ENCODE measurements at places on chromosomes 6 and 20.

DNA sequence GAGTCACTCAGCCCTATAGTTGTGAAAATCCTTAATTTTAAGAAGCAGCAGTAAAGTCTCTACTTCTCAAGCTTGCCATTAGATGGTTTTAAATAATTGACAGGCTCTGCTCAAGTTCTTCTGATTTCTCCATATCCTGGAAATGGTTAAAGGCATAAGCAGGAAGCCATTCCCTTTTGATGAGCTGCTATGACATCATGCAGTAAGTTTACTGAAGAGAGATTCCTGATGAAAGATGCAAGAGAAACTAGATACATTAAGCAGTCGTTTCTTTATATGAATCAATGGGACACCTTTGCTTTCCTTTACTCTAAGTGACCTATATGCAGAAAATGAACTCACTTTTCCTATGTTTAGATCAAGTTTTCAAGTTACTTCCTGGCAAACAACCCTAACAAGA lies 9.8 kb downstream of the POPDC3 start:
- DNase-seq, result peak; percentile 36

DNA sequence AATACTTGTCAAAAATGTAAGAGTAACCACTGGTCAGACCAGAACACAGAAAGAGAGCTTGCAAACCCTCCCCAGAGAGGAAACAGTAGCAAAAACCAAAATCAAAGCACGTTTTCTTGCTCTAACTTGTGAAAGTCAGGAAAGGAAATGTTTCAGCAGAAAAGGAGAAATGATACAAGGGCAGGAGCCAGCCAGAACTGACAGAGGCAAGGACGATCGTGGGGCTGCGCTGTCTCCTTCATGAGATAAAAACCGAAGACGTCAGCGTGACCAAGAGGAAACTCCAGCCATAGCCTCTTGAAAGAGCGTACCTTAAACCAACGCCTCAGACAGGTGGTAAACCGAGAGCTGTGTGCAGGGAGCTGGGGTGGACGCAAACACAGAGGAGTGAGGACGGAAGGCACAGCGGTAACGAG lies 27.5 kb downstream of the LAMA5 start:
- DNase-seq, result no peak

GRCh38 chr20:60365064-60365666 lies 406.9 kb downstream of the CDH26 start:
- DNase-seq, result no peak

GRCh38 chr20:48600470-48600945 lies 227.3 kb downstream of the PREX1 start:
- DNase-seq, result no peak

- peak; percentile 66 for DNase-seq
These were observed 42.7 kb downstream of the RAMACL start for GRCh38 chr6:166543603-166544295.

GRCh38 chr6:130513770-130514169 lies 148.0 kb downstream of the TMEM200A start:
- DNase-seq, result peak; percentile 71

DNA sequence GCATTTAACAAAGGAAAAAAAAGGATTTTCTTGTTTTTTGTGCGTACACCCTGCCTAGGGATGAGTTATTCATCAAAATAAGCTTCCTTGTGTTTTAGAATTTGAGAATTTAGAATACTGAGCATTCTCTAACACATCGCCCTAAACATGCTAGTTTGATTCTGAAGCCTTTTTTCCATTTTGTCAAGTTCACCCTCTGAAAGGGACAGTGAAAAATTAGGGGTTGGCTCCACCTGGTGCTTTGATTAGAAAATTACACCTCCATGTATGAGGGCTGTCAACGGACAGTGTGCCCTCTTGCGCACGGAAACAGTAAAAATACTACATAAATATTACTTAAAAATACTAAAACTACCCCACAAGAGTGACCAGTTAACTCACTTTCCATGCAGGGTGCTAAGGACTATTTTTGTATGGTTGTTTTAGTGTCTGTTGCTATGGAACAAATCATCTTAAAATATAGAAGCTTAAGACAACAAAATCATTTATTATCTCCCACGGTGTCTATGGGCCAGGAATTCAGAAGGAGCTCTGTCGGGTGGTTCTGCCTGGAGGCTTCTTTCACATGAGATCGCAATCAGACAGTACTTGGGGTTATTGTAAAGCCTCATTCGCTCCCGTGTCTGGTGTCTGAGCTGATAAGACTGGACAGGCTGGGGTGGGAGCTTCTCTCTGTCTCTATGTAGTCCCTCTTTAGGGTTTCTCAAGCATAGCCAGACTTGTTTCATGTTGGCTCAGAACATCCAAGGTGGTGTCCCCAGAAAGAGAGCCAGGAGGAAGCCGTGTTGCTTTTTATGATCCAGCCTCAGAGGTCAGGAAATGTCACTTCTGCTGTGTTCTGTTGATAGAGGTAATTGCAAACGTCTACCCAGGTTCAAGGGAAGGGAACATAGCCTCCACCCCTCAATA lies 41.1 kb upstream of the TMEM170B start:
- DNase-seq, result peak; percentile 84

- DNase-seq, result no peak
These were observed 18.8 kb downstream of the ZKSCAN3 start for GRCh38 chr6:28368522-28368921.

- no peak for DNase-seq
These were observed 60.8 kb downstream of the RTN4IP1 start for GRCh38 chr6:106568530-106568929.

DNA sequence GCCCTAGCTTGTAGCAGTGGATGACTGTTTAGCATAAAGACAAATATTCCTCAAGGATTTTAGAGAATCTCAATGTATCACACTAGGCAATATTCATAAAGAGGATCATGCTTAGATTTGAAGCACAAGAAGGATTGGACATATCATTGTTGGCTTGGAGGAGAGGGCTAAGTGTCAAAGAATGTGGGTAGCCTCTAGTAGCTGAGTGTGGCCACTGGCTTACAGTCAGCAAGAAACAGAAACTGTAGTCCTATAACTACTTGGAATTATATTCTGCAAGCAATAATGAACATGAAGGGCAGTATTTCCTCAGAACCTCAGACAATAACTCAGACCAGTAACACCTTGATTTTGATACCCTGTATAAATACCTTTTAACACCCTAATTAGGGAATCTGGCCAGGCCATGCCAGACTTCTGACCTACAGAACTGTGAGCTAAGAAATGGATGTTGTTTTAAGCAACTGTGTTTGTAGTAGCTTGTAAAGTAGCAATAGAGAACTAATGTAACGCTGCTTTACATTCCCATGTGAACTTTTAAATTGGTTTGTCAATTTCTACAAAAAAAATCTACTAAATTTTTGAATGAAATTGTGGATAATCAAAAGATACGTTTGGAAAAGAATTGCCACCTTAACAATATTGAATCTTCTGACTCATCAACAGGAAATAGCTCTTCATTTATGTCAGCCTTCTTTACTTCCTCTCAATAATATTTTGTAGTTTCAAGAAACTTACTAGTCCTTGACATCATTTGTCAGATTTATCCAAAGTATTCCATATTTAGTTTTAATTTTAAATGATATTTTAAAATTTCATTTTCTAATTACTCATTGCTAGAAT lies 65.2 kb upstream of the RSPO3 start:
- DNase-seq, result peak; percentile 33

- DNase-seq, result no peak
These were observed 20.7 kb upstream of the TLDC2 start for GRCh38 chr20:36855241-36855657.

DNA sequence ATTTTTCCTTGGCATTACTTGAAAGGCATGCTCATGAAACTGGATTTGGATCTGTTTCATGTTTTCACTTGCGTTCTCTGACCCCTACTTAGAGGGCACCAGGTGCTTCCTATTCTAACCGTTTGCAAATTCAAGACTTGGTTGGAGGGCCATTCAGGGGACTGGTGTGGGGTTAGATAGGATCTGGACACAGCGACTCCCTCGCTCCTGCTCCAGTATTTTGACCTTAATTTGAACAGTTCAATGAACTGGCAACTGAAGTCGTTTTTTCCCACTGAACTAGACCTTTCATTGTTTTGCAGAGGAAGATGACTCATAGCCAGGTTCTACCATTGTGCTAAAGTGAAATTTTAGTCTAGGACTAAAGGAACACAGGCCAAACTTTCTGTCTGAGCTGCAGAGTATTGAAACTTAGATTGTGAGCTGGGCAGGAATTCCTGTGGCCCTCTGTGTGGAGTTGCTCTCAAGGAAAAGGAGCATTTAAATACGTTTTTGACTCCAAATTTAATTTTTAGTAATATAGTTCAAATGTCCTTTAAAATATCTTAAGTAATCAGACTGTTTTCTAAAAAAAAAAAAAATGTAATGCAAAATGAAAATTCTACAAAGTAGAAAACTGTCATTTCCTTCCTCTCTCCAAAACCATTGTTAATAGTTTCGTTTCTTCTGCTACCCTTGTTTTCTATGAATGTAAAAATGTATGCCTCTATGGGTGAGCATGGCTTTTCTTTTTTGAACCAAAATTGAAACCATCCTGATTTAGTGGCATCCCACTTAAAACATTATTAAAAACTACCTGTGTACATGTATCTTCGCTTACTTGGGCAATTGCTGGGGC lies 64.8 kb downstream of the UTRN start:
- DNase-seq, result no peak
